ENCODE measurements at places on chromosomes 7 and 10. TPM values are rescaled to one million over a fixed set of nuclear protein-coding genes. Genes with fewer than 3 reads are reported as not detected.

The KCND2 gene
- 17.7 TPM for total RNA-seq

The MNX1 gene
- total RNA-seq, result not detected

The EDRF1 gene
- total RNA-seq, result 48.8 TPM

The SYT15 gene
- total RNA-seq, result not detected

The ZSCAN21 gene
- 21.8 TPM for total RNA-seq

DNA sequence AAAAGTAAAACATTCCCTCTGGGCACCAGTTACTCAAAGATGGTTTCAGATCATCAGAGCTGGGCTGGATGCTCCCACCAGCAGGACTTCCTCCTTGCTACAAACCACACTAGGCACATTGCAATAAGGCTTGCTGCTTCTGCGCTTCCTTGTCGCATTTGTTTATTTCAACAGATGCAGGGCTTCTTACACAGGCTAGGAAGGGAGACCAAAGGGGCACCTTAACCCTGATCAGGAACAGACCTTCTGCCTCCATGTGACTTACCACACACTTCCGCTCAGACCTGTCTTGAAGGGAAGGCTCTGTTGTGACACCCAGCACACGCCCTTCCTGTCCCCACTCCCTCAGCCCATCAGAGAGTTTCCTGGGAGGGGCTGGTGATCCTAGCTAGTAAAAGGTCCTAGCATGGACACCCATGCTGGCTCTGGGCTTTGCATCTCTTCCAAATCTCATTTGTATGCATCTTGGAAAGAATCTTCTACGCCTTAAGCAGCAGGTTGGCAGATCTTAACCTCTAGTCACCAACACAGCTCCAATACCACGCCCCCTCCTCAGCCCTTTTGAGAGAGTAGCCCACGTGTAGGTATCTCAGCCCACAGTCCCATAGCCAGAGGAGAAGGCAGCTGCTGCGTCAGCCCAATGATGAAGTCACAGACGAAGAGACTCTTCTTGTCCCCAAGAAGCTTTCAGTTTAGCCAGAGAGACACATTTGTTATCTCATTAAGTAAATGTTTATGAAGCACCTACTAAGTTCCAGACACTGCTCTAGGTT lies 47.1 kb upstream of the SVIL start:
- H3K36me3 ChIP-seq, result no peaks in the 10 kb centered on the region
- DNase-seq, result no peak
- H3K27me3 ChIP-seq, result no peaks in the 10 kb centered on the region

DNA sequence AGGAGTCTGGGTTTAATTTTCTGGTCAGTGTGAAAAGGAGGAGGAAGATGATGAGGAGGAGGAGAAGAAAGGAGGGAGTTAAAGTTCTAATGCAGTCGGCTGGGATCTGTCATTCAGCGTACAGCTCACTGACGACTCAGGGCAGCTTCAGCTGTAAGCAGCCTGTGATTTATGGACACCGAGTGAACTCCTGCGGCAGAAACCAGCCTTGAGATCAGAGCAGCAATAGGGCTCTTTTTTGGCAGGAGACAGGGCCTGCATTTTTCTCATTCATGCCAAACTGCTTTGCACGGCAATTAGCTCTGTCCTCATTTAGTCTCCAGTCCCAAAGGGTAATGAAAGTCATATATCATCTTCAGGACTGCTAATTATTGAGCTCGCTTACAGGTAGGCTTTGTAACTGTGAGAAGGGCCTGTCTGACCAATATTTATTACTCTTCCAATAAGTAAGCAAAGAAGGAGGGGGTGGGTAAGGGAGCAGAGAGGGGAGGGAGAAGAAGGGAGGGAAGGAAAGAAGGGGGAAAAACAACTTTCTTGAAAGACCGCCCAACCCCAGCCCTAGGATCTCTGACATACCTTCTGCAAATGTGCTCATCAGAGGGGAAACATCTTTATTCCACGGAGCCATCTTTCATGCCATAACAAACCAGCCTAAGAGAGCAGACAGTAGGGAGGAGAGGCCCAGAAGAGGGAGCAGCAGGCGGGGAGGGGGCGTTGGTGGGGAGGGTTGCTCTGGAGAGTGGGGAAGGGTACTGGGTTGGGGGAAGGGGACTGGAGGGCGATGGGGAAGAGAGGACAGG lies 48.1 kb upstream of the COMTD1 start:
- H3K27ac ChIP-seq, result no peak overlapping the region
- peak overlapping the region; percentile 73 for H3K4me3 ChIP-seq
- no peak for DNase-seq
- H3K36me3 ChIP-seq, result no peaks in the 10 kb centered on the region

GRCh38 chr10:33666686-33667480 lies 332.4 kb upstream of the NRP1 start:
- no peak overlapping the region for H3K27ac ChIP-seq
- H3K4me1 ChIP-seq, result no peaks in the 10 kb centered on the region
- no peak overlapping the region for H3K4me3 ChIP-seq
- H3K27me3 ChIP-seq, result no peaks in the 10 kb centered on the region
- no peak for DNase-seq

GRCh38 chr10:113028456-113029440 lies 78.7 kb downstream of the TCF7L2 start:
- no peaks in the 10 kb centered on the region for H3K36me3 ChIP-seq
- no peak for DNase-seq
- H3K27me3 ChIP-seq, result no peaks in the 10 kb centered on the region
- no peak overlapping the region for H3K27ac ChIP-seq
- H3K4me3 ChIP-seq, result no peak overlapping the region
- H3K4me1 ChIP-seq, result peaks cover 43% of the 10 kb centered on the region

DNA sequence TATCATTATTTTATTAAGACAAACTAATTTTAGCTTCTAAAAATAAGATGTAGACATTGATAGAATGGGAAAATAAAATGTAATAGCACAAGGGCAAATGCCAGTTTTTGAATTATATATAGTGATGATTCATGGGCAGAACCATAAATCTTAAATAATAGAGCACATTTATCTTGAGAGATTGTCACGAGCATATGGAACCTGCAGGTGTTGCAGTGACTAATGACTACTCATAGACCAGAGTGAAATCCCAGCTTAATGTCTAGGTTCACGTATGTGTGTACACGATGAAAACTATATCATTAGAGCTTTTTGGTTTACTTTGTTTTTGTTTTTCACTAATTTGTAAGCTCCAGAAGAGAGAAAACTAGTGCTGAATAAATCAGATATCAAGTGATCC lies 150.2 kb upstream of the CACNA2D1 start:
- no peaks in the 10 kb centered on the region for H3K27me3 ChIP-seq
- no peak overlapping the region for H3K27ac ChIP-seq
- H3K36me3 ChIP-seq, result no peaks in the 10 kb centered on the region
- H3K4me3 ChIP-seq, result no peak overlapping the region
- peaks cover 5% of the 10 kb centered on the region for H3K4me1 ChIP-seq

GRCh38 chr10:42637142-42637541 lies 1.2 kb downstream of the ZNF33B start:
- no peaks in the 10 kb centered on the region for H3K36me3 ChIP-seq
- H3K4me3 ChIP-seq, result peak overlapping the region; percentile 84
- no peak for DNase-seq

- DNase-seq, result no peak
- H3K27me3 ChIP-seq, result peaks cover 29% of the 10 kb centered on the region
- no peak overlapping the region for H3K27ac ChIP-seq
- H3K4me1 ChIP-seq, result peaks cover 15% of the 10 kb centered on the region
- H3K4me3 ChIP-seq, result no peak overlapping the region
Observed at GRCh38 chr10:114764656-114765055, 56.9 kb upstream of the FHIP2A start.

DNA sequence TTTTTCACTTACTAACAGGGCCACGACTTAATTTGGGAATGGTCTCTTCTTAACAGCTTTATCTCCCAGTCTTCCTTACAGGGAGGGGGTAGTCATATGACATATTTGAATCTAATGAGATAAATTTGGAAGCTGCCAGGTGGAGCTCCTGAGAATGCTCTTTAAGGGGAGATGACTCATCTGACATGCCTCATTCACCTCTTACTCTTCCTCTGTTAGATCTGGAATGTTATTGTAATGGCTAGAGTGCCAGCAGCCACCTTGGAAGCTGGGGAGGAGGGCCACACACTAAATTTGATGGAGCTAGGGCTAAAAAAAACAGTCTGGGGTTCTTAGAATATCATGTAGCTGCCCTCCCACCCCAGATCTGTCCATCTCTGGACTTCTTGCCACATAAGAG lies 22.7 kb downstream of the HECW1 start:
- no peaks in the 10 kb centered on the region for H3K36me3 ChIP-seq
- H3K27me3 ChIP-seq, result no peaks in the 10 kb centered on the region
- DNase-seq, result peak; percentile 82
- H3K4me1 ChIP-seq, result peaks cover 49% of the 10 kb centered on the region
- H3K27ac ChIP-seq, result peak overlapping the region; percentile 52

- H3K27ac ChIP-seq, result no peak overlapping the region
- no peak overlapping the region for H3K4me3 ChIP-seq
- H3K27me3 ChIP-seq, result no peaks in the 10 kb centered on the region
- peaks cover under 1% of the 10 kb centered on the region for H3K4me1 ChIP-seq
- H3K36me3 ChIP-seq, result no peaks in the 10 kb centered on the region
- no peak for DNase-seq
Observed at GRCh38 chr10:128068398-128069285, 57.6 kb downstream of the MKI67 start.

GRCh38 chr10:15515202-15515601 lies 144.1 kb upstream of the FAM171A1 start:
- H3K4me1 ChIP-seq, result no peaks in the 10 kb centered on the region
- no peaks in the 10 kb centered on the region for H3K27me3 ChIP-seq
- no peaks in the 10 kb centered on the region for H3K36me3 ChIP-seq
- no peak for DNase-seq
- no peak overlapping the region for H3K4me3 ChIP-seq
- no peak overlapping the region for H3K27ac ChIP-seq

- no peaks in the 10 kb centered on the region for H3K27me3 ChIP-seq
- H3K4me1 ChIP-seq, result peaks cover 56% of the 10 kb centered on the region
- H3K36me3 ChIP-seq, result no peaks in the 10 kb centered on the region
- H3K4me3 ChIP-seq, result no peak overlapping the region
- DNase-seq, result no peak
Observed at GRCh38 chr10:89351412-89351779, 23.6 kb downstream of the IFIT3 start.

GRCh38 chr7:101378751-101379174 lies 16.1 kb downstream of the COL26A1 start:
- no peaks in the 10 kb centered on the region for H3K27me3 ChIP-seq
- peaks cover 14% of the 10 kb centered on the region for H3K4me1 ChIP-seq
- no peaks in the 10 kb centered on the region for H3K36me3 ChIP-seq
- peak overlapping the region; percentile 92 for H3K27ac ChIP-seq
- peak; percentile 89 for DNase-seq

DNA sequence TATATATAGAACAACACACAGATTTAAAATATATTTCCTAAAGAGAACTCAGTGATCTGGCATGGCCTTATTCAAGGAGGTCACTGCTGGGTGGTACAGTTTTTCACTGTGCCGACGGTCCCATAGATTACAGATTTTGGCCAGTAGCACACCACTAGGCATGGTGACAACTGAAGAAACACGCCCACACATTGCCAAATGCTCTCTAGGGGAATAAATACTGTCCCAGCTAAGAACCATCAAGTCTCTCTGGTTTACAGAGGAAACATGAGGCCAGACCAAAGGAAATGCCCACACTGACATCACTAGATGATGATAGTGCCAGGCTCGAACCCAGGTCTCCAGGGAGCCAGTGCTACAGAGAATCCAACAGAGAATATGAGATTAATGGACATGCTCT lies 316.8 kb downstream of the ELMO1 start:
- no peaks in the 10 kb centered on the region for H3K4me1 ChIP-seq
- H3K36me3 ChIP-seq, result no peaks in the 10 kb centered on the region
- no peak overlapping the region for H3K27ac ChIP-seq

DNA sequence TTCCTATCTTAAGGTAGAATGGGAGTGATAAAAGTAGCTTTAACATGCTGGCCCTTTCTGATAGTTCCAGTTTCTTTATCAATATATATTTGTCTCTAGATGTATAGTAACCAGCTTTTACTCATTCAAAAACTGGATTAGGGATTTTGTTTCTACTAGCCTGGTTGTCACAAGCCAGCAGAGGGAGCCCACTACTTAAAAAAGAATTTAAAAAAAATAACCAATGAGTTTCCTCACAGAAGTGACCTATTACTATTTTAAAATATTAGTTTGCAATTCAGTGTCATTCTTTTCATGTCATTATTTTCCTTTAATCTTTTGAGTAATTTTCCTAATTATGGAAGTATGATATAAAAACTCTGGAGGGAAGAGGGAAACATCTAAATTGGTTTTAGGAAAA lies 142.1 kb downstream of the PHTF2 start:
- H3K4me3 ChIP-seq, result no peak overlapping the region
- no peaks in the 10 kb centered on the region for H3K27me3 ChIP-seq
- no peaks in the 10 kb centered on the region for H3K4me1 ChIP-seq
- no peak overlapping the region for H3K27ac ChIP-seq

DNA sequence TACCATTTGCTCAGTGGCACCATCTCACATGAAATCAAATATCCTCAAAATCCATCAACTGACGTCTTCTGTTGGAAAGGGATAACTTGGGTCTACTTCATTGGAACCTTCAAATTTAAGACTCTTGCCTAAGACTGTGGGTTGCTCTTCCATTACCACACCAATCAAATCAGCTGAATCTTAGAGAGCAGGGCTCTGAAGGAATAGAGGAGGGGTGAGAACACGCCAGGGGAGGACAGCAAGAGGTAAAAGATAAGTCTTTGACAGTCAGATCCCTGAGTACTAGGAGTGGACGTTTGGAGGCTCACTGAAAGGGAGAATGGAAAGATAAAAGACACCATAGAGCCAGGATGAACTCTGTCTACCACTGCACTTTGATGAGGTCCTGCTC lies 107.5 kb downstream of the CCDC71L start:
- DNase-seq, result no peak
- no peaks in the 10 kb centered on the region for H3K36me3 ChIP-seq
- no peak overlapping the region for H3K27ac ChIP-seq
- no peak overlapping the region for H3K4me3 ChIP-seq

GRCh38 chr10:34526758-34527730 lies 288.1 kb downstream of the PARD3 start:
- DNase-seq, result peak; percentile 79
- H3K4me3 ChIP-seq, result no peak overlapping the region
- H3K27ac ChIP-seq, result peak overlapping the region; percentile 48
- no peaks in the 10 kb centered on the region for H3K36me3 ChIP-seq
- H3K4me1 ChIP-seq, result peaks cover 24% of the 10 kb centered on the region

GRCh38 chr7:34662058-34662708 lies 4.2 kb downstream of the NPSR1 start:
- no peaks in the 10 kb centered on the region for H3K27me3 ChIP-seq
- peaks cover 29% of the 10 kb centered on the region for H3K4me1 ChIP-seq
- DNase-seq, result peak; percentile 12
- H3K36me3 ChIP-seq, result no peaks in the 10 kb centered on the region
- H3K4me3 ChIP-seq, result no peak overlapping the region
